Right ventricle myocardium superior (tissue), 1 donor: ENCODE measurements at places on chromosomes 16 and 17. TPM values are rescaled to one million over a fixed set of nuclear protein-coding genes. Genes with fewer than 3 reads are reported as not detected.
A peak's percentile ranks its signal among the peaks of the same experiment; 100 is the strongest.

DNA sequence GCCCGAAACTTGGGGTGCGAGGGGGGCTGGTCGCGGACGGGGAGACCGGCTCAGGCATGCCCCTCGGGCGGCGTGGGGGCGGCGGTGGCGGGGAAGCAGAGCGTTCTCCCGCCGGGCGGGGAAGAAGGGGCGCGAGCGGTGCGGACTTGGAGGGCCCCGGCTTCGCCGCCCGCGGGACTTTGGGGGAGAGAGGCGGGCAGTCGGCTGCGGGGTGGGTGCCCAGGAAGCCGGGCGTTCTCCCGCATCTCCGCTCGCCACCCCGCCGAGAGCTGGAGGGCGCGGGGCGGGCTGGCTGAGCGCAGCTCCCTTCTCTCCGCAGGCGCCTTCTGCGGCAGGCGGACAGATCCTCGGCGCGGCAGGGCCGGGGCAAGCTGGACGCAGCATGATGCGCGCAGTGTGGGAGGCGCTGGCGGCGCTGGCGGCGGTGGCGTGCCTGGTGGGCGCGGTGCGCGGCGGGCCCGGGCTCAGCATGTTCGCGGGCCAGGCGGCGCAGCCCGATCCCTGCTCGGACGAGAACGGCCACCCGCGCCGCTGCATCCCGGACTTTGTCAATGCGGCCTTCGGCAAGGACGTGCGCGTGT lies 772 bp downstream of the NTN1 start:
- DNase-seq: peak; percentile 53

DNA sequence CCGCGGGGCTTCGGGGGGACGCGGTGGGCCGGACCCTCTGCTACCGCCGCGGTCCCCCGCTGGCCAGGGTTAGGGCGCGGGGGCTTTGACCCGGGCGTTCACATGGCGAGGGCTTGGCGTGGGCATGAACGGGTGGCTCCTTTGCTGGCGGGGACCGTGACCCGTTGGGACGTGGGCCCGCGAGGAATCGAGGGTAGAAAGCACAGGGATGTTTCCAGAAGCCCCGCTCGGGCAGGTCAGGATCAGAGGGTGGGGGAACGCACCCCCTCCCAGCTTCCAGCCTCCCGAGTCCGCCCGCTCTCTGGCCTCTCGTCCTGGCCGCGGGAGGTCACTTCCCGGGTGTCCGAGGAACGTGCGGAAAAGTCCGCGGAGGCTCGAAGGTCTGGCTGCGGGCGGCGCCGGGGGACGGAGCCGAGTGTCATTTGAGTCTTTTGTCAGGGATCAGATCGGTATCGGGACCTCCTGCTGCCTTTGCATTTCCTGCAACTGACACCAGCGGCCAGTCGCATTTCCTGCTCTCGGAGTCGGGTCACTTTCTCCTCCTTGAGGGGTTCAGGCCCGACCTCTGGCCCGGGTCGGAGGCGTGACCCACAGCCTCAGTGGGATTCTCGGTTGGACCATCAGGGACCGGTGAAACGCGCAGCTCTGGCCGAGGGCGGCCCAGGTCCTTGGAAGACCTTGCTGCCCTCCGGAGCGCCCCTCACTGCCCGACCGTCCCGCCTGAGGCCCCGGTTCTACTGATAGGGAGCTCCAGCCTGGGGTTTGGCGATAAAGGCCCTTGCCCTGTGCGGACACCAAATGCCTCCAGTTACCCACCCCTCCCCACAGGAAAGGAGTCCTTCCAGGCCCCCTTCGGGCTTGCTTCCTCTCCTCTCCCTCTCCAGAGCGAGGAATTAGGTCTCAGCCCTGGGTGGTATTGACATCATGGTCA lies 702 bp upstream of the WNT3 start:
- peak; percentile 41 for DNase-seq

GRCh38 chr17:72305472-72305871 lies 184.7 kb downstream of the SOX9 start:
- no peak for DNase-seq

- no peak for DNase-seq
Measured at GRCh38 chr16:57297856-57298255, 13.4 kb upstream of the PLLP start.

- DNase-seq: no peak
Measured at GRCh38 chr17:61127960-61128359, 271.7 kb upstream of the TBX2 start.

DNA sequence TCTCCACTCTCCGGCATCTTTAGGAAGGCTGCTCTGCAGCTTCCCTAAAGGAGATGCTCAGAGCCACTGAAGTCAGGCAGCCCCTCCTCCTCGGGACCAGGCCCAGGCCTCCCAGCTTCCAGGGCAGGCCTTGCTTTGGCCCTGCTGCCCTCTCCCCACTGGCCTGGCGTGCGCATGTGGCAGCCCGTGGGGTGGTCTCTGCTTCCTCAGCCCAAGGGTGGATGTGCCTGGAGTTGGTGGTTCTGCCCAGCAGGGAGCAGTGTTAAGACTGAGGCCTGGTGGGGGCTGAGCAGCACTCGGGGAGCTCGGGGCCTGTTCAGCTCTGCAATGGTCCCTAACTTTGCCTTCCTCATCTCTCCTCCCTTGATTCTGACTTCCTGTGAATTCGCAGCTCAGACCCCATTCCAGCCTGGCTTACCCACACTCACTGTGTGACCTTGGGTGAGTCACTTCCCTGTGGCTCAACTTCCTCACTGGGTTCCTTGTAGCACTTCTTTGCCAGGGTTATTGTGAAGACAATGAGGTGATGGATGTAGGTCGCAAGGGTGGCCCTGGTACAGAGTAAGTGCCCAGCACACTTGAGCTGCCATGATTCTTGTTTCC lies 63.2 kb downstream of the NKD1 start:
- DNase-seq: no peak

DNA sequence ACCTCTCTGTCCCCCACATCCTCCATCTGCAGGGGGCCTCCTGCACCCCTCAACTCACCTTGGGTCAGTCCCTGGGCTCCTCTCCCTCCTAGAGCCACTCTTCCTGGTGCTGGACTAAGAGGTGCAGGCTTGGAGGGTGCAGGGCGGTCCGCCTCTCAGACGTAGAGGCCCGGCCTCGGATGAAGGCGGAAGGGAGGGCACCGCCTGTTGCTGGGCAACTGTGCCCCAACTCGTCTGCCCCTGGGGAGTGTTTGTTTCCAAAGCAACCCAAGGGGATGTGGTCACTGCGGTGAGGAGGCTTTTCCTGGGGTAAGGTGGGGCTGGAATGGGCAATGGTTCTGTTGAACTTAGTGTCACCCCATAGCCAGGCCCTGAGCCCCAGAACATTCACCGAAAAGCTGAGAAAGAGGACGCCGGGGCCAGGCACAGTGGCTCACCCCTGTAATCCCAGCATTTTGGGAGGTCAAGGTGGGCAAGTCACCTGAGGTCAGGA lies at the start of gene C16orf54:
TSS of gene C16orf54 (minus strand) at position 138 of the 493 bp plus-strand sequence. CDS start 1,039 bp downstream, outside the sequence.
- peak; percentile 90 for DNase-seq

DNA sequence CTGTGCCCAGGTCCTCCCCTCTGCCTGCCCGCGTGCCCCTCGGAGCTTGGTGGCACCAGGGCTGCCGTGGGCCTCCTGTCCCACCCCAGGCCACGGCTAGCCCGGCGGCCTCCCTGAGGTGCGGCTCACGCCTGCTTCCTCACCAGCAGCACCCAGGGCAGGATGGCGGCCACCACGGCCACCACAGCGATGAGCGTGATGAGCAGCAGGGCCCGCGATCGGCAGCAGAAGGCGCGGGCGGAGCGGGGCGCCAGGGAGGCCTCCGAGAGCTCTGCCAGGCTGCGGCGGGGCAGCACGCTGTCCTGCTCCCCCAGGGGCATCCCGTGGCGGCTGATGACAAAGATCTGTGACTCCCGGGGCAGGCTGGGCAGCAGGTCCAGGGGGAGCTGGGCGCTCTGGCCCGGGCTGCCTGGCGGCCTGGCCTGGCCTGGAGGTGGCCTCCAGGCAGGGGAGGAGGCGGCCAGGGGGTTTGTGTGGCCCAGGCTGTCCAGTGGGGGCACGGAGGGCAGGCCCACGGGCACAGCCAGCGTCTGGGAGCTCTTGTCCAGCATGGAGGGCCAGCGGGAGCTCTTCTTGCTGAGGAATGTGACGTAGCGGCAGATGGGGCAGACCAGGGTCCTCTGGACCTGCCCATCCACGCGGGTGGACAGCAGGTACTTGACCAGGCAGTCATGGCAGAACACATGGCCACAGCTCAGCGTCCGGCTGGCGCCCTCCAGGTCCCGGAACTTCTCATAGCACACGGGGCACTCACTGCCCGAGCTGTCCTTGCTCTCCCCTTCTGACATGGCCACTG lies 4.8 kb downstream of the RNF222 start:
- DNase-seq: no peak

DNA sequence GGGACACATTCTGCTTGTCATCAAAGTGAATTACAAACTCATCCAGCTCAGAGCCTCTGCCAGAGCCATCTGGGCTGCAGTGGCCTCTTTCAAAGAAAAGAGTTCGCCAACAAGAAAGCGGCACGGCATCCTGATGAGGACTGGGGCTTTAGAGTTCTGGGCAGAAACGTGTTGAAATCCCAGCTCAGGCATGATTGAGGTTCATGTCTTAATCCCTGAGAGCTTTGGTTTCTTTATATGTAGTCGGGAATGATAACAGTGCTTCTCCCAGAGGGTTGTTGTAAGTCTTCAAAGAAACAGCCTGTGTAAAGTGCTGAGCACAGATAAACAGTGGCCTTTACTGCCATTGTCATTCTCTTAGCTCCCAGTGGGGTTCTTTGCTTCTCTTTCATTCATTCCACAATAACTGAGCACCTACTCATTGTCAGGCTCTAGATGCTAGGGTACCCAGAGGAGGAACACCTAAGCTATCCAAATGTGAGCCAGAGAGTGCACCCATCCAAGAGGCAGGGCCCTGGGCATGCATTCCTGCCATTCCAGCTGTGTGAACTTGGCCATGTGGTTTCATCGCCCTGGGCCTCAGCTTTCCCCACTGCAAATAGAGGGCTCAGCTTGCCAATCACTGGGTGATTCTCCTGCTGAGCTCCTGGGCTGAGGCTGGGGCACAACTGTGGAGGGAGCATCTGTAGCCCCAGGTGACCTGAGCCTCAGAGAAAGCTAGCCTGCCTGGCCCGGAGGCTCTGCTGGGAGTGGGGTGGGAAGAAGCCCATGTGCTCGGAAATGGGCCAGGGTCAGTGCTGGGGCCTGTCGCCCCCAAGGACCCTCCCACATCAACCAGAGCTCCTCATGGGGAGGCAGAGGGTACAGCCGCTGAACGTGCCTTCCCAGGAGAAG lies 38.3 kb upstream of the CRHR1 start:
- DNase-seq: no peak

DNA sequence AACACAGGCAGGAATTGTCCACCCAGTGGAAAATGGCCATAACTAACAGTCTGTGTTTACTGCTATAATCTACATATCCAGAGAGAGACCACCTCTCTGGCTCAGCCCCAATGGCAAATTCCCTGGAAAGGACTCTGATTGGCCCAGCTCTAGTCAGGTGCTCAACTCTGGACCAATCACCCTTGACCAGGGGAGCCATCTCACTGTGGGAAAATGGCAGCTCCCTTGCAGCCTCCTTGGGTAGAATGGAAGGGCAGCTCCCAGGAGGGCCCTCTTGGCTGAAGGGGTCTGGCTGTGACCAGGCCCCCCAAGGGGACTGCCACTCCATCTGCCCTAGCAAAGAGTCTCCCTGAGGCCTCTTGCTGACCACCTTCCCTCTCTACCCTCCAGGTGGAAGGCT lies 3.1 kb downstream of the ALOX15B start:
- no peak for DNase-seq

DNA sequence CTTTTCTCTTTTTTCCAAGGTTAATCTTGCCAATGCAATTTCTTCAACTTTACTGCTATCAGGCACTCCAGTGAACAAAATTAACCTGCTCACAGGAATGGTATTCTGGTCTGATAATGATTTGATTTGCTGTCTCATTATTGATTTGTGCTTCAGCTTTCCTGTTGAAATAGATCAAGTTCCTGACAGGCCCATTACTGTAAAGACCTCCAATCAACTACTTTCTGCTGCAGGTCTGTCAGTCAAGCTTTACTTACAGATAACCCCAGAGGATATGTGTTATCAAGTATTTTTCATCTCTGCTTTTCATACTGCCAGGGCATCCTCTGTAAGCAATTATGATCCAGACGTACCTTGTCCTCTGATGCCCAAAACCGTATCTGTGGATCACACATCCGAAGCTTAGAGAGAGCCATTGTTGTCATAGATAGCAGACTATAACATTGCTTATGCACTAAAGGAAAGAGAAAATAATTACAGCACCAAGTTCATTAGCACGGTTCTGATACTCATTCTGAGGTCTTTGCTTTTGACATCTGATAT lies 215.6 kb downstream of the PHKB start:
- no peak for DNase-seq

GRCh38 chr17:82457929-82458178 lies 687 bp upstream of the NARF start:
- no peak for DNase-seq

GRCh38 chr17:76747716-76748363 lies 9.9 kb downstream of the MFSD11 start:
- DNase-seq: no peak

G6PC1 gene
- not detected for total RNA-seq

CHTF18 gene
- 3.7 TPM for total RNA-seq

NPIPA2 gene
- total RNA-seq: 4.0 TPM

KIF18B gene
- total RNA-seq: 1.8 TPM

TSR1 gene
- 19.4 TPM for total RNA-seq
